ENCODE measurements at places on chromosomes 4 and X.
A peak's percentile ranks its signal among the peaks of the same experiment; 100 is the strongest.

DNA sequence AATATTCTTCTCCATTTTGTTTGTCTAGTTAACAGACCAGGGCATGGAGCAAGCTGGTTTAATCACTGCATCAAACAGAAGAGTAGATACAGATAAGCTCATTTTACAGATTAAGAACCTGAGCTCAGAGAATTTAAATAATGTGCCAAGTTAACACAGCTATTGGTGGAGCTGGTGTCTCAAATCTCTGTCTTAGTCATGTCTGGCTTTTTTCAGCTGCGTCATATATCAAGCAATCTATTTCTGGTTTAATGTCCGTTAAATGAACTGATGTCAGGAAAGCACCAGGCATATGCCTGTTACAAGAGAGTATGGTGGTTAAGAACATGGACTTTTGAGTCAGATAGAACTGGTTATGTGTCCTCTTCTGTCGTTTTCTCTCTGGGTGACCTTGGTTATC, 79.8 kb upstream of the ADGRA3 start:
- no peak for DNase-seq

- DNase-seq: peak; percentile 73
These were observed 154.4 kb downstream of the SHROOM3 start for GRCh38 chr4:76589402-76589801.

DNA sequence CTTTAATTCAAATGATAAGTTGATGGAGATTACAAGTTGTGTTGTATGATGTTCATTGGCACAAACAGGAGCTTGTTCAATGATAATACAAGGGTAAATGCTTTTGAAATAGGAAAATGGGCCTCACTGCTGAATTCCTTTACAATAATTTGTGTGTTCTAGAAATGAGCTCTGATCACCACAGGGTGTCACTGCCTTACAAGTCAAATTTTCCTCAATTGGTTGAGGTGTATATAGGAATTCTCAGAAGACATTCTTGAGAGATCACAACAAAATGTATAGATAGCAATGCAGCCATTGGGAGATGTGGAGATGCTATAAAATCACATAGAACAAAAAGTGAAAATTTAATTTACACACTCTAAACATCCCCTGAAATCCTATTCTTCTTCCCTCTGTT, 49.6 kb downstream of the KLF8 start:
- peak; percentile 58 for DNase-seq

DNA sequence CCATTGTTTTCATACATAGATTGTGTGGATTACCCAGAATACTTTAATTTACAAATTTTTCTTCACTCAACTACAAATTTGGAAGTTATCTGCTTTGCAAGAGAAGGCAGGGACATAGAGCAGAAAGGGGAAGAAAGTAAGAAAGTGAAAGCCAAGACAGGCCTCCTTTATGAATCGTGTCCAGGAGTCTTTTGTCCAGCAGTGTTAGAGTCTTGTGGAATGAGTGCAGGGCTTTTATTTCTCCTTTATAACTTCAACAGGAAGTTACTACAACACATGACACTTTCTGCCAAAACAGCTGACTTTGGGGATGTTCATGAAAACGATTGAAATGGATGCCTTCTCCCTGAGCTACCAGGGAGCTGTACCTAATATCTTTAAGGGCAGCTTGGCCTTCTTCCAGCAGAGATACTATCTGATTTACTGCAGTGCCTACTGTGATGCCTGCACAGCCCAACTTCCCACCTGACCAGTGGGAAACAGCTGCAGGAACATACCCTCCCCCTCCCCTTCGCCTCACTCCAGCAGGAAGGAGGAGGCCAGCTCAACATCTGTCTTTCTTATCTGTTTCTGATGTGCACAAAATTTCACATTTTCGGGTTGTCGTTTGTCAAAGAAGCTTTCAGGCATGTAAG, 557.7 kb upstream of the SLIT2 start:
- no peak for DNase-seq

GRCh38 chr4:153748378-153748777, 11.4 kb downstream of the RNF175 start:
- no peak for DNase-seq

- DNase-seq: no peak
These were observed 314.7 kb upstream of the ATOH1 start for GRCh38 chr4:93513851-93514250.

DNA sequence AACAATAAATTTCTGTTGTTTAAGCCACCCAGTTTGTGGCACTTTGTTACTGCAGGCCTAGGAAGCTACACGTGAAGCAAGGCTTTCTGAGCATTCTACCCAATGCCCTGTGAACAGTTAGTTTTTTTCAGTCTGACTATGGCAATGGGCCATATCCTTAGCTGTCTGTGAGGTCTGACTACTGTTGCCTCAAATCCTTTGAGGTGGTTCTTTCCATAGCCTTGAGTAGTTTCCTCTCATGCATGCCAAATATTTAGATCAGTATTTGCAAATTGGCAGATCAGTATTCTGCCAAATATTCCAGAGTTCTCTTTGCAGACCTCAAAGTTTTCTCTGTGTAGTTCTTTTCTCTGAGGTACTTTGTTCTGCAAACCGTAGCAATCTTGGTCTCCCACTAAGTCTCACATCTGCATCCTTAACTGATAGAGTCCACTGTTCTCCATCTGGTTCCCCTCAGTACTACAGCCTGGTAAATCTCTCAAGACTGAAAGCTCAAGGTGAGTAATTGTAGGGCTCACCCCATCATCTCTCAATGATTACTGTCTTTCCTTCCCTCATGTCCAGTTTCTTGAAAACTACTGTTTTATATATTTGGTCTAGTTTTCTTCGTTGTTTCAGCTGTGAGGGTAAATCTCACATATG, 984.9 kb upstream of the INTU start:
- no peak for DNase-seq

- DNase-seq: no peak
These were observed 719 bp upstream of the TCEAL4 start for GRCh38 chrX:103584596-103584995.

GRCh38 chr4:110533940-110534339, 58.0 kb downstream of the ENPEP start:
- DNase-seq: peak; percentile 63

DNA sequence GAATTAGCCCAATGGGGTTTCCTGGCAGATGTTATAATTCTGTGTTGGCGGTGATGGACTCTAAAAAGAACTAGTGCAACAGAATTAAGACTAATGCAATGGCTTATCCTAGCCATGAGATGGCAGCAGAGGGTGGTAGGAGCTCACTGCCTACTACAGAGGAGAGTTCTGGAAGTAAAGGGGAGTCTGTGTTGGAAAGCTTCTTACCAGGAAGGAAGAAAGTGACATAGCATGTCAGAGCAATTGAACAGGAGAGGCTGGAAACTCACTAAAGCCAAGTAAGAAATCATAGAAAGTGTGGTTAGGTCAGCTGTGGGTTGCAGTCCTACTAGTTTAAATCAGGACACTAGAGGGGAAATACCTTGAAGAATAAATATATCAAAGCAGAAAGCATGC, 6.3 kb upstream of the TRPC5OS start:
- DNase-seq: peak; percentile 75

DNA sequence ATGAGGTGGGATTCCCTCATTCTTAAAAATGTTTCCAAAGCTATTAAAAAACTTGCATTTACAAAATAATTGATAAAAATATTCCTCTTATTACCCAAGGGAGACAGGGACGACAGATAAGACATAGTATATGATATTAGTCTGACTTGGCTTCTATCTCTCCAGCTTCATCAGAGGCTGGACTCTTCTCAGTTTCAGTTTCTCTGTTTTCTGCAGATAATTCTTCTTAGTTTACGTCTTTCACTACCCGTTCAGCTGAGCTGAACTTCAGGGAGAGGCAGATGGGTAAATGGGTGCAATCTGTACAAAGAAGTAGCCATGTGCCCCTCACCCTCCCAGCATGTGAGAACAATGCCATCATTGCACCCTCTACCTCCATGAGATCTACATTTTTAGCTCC, 214.0 kb upstream of the SLIT2 start:
- DNase-seq: no peak

DNA sequence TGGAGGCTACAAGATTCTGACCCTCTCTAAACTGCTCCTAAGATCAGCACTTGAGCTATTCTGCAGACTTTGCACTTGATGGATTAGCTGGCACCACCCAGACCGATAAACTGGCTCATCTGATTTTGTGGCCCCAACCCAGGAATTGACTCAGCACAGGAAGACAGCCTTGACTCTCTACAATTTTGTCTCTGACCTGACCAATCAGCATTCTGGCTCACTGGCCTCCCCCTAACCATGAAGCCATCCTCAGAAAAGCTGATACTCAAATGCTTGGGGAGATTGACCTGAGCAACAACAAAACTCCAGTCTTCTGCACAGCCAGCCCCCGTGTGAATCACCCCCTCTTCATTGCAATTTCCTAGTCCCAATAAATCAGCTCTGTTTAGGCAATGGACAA, 195.4 kb upstream of the PPP1R2C start:
- DNase-seq: no peak

- no peak for DNase-seq
These were observed 486.0 kb downstream of the GRID2 start for GRCh38 chr4:92789741-92790140.

DNA sequence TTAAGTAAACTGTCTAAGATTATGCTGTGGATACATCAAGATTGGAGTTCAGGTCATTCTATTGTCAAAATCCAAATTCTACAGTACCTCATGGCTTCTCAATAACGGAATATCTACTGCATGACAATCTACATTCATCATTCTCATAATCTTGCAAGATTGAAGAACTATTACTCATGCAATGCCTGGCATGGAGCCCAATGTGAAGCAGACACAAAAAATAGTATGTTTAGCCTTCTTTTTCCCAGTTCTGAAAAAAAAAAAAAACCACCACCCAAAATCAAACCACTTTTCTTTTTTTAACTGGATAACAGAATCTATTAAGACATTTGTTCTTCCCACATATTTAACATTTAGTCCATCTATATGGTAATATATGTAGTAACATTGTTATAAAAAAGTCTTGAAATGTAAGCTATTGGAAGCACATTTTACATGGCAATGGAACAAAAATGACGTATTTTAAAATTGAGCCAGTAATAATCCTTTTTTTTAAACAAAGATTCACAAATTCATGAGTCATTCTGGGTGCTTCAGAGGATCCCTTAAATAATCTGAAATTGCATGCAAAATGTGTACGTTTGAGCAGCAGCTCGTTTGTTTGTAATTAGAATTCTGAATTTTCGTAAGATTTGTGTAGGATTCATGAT, 232.2 kb upstream of the FMR1 start:
- no peak for DNase-seq

DNA sequence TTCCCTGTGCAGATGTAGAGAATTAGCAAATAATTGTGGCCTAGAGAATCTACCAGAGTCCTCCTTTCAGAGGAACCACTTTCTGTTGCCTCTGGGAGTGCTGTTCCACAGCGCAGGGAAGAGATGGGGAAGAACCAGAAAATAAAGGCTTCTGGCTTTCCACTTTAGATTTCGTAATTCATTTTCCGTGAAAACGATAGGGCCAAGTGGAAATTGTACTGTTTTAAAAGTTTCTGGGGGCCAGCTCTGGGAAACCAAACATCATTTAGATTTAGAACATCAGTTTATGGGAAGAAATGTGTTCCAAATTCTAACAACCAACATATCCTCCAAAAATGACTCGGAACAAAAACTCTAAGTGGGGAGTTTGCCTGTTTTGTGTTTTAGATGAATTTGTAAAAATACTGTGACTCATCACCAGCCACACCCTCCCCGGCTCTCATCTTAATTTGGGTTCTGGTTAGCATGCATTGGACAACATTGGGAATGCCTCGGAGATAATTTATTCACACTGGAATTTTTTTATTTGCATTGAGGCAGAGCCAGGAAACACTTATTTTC, 65.2 kb upstream of the LNX1 start:
- no peak for DNase-seq

- no peak for DNase-seq
These were observed 67.7 kb upstream of the EFNB1 start for GRCh38 chrX:68761086-68761485.

DNA sequence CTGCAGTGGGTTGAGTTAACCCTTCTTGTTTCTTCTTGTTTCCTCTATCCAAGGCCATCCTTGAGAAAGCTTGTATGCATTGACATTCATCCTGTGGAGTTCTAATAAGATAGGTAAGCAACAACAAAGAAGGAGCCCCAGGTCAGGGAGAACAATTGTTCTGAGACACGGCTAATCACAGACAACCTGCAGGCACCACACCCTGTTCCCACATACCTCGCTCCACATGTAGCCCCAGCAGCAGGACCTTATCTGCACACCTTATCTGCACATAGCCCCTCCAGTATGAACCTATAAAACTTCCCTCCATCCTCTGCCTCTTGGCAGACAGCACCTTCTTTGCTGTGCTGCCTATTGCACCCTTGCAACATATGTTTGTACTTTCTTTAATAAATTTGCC, 129.1 kb downstream of the MSL3 start:
- no peak for DNase-seq

DNA sequence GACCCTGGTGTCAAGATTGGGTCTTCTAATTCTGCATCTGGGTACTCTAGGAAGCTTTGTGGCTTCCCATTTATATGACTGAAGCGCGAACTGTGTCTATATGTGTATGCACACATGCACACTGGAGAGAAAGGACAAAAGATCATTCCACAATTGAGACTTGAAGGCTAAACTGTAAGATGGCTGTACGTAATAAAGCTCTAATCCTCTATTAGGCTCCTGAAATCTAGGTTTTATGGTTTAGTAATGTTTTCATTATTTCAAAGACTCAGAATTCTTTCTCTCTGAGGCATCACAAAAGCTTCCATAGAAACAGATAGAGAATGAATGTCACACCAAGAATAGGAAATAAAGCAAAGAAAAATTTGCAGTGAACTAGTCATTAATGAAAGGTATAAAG, 320.7 kb upstream of the FTHL17 start:
- DNase-seq: no peak

GRCh38 chr4:47427935-47428334, 35.6 kb downstream of the COMMD8 start:
- DNase-seq: no peak

- DNase-seq: peak; percentile 90
These were observed 66.3 kb downstream of the DCUN1D4 start for GRCh38 chr4:51909236-51909703.

GRCh38 chrX:100913111-100913510, 15.6 kb downstream of the XKRX start:
- DNase-seq: no peak

DNA sequence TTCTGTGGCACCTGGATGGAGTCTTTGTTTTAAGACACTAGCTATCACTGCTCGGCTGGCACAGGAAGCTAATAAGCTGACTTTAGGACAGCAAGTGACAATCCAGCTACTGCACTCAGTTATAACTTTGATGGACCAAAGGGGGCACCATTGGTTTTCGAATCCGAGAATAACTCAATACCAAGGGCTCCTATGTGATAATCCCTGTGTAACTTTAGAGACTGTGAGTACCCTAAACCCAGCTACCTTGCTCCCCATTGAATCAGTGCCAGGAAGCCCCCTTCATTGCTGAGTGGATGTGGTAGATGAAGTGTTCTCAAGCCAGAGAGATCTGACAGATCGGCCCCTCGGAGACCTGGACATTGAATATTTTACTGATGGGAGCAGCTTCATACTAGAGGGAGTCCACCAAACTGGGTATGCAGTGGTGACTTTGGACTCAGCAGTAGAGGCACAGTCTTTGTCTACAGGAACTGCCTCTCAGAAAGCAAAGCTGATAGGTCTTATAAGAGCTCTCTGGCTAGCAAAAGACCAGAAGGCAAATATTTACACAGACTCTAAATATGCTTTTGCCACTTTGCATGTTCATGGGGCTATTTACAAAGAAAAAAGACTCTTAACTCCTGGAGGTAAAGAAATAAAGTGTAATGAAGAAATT, 35.5 kb upstream of the UGT2B7 start:
- DNase-seq: peak; percentile 35
